Stimulated activated CD8-positive, alpha-beta memory T cell treated with anti-CD3 and anti-CD28 coated beads, Interleukin-7, amount 100 ng/mL, for 1 hour (primary cell): ENCODE measurements at places on chromosomes 5 and 9.

DNA sequence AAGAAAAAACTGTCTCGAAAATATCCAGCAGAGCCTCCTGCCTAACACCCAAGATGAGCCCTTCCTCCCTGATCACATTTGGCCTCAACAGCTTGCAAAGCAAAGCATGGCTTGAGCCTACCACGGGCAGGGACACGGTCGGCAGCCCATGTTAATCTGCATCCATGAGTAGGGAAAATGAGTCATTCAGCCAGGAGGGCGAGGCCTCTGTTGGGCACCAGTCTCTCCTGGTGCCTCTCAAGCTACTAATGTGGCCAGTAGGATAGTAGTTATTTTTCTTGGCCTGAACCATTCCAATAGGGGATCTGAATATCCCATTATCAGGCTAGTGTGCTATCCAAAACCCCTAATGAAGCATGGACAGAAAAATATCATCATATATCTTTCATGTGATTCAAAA lies 43.0 kb upstream of the SHB start:
- no peak for DNase-seq

GRCh38 chr5:139283252-139284166 lies 10.0 kb upstream of the MATR3 start:
- DNase-seq = no peak

- DNase-seq = no peak
These were observed 93.4 kb upstream of the CLINT1 start for GRCh38 chr5:157952374-157952685.

- DNase-seq = no peak
These were observed 39.5 kb downstream of the TENT4A start for GRCh38 chr5:6752782-6753181.

GRCh38 chr9:99823681-99824377 lies 2.1 kb downstream of the NR4A3 start:
- DNase-seq = peak; percentile 55

DNA sequence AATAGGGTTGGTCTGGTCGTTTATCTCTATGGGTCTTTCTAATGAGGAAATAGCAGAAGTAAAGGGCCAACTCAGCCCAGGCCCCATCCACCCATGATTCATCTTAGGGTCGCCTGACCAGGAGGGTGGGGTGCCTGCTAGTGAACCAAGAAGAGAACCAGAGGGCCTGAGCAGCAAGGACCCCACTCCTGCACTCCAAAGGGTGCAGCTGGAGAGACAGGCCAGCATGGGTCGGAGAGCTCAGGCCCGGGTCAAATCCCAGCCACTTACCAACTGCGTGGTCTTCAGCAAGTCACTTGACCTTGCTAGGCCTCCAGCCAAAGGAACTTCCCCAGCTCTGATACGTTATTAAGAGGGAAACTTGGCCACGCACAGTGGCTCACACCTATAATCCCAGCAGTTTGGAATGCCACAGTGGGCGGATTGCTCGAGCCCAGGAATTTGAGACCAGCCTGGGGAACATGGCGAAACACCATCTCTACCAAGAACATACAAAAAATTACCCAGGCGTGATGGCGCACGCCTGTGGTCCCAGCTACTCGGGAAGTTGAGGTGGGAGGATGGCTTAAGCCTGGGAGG lies 4.3 kb downstream of the BBLN start:
- no peak for DNase-seq

GRCh38 chr9:33719581-33720374 lies 75.6 kb upstream of the PRSS3 start:
- no peak for DNase-seq
